ENCODE measurements at places on chromosomes 11 and 22.

DNA sequence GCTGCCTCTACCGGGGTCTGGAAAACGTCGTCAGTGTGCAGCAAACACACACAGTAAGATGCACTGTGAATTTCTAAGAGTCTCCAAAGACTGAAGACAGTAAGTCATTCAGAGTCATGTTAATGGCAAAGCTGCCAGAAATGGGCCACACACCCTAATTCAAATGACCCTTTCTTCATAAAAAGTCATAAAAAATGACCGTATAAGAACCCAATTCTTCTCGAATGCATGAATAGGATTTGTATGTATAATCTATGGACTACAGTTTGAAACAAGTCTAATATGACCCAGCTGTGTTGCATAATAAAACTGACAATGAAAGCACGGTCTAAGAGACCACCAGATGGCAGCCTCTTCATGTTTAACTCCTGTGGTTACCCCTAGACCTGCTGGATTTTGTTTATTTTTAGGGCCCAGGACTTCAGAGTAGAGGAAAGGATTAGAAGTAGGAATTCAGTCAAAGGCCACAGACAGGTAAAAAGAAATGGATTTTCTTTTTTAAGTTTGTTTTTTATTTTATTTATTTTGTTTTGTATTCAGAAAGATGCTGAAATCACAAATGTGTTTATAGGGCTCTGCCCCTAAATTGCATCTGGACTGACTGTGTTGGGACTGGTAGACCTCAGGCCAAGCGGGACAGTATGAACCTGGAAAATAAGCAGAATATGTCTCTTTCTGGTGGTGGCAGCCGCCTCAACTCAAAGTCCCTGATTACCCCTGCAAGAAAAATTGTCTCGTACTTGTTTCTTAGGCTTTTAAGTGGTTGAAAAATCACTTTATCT lies 32.1 kb upstream of the SLC5A12 start:
- DNase-seq, result peak; percentile 67

DNA sequence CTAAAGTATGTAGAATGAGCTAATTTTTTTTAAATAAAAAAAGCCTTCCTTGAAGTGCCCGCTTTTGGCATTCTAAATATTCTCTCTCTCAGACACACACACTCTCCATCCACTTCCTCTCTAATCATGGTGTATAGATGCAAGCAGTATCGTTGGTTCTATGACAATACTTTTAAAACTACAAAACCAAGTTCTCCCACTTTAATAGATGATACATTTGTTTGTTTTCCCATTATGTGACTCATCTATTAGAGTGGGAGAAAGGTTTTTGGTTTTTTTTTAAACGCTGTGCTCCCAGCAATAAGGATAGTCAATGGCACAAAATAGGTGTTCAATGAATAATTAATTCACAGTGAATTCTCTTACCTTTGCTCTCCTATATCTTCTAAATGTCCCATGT lies 44.6 kb downstream of the FZD4 start:
- DNase-seq, result peak; percentile 25

- no peak for DNase-seq
Measured at GRCh38 chr11:22460181-22460580, 122.0 kb downstream of the SLC17A6 start.

DNA sequence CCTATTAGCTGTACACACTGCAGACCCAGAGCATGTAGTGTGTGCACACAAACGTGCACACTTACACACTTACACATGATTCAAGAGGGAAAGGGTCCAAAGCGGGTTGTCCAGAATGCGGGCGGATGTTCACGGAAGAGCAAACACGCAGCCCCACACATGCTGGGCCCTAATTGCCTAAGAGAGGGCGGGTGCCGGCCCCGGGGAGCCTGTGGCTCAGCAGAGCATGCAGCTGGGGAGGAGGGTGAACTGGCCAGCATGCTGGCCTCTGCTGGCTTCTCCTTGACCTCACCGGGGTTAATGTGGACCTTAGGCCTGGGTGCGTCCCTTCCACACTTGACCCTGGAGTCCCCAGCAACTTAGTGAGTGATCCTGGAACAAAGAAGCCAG lies 816.3 kb downstream of the BRD1 start:
- no peak for DNase-seq

DNA sequence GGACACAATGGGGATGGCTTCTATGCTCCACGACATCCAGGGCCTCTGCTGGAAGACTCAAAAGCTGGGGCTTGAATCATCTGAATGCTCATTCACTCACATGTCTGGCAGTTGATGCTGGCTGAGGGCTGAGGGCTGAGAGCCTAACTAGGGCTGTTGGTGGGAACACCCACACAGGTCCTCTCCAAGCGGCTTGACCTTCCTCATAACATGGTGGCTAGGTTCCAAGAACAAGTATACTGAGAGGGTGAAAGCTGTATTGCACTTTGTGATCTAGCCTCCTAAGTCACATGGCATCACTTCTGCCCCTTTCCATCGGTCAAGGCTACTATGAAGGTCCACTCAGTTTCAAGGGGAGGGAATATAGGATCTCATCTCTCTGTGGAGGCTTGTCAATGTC lies 7.5 kb downstream of the TMEM151A start:
- no peak for DNase-seq

DNA sequence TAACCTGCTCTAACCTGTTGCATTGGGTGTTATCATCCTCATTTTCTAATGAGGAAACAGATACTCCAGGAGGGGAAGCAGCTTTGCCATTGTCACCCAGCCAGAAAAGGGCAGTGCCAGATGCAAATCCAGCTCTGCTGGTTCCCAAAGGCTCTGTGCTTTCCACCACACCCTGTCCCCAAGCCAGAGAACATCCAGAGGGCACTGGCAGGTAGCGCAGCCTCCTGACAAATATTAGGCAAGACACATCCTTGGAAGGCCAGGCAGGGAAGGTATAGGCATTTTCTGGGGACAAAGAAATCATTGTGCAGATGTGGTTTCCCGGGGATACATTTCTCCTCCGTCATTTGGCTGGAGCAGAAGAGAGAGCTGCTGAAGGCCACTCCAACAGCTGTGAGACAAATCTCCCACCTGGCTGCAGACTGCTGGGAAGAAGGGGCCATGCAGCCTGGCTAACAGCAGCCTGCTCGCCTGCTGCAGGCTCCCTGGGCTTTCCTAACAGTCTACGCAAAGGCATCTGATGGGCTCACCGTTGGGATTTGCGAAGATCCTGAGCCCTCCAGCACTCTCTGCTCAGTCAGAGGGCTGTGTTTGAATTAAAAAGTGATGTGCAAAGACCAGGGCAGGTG lies 93.9 kb upstream of the PITPNB start:
- DNase-seq, result no peak

GRCh38 chr11:44968510-44968909 lies 17.8 kb upstream of the TP53I11 start:
- DNase-seq, result no peak

DNA sequence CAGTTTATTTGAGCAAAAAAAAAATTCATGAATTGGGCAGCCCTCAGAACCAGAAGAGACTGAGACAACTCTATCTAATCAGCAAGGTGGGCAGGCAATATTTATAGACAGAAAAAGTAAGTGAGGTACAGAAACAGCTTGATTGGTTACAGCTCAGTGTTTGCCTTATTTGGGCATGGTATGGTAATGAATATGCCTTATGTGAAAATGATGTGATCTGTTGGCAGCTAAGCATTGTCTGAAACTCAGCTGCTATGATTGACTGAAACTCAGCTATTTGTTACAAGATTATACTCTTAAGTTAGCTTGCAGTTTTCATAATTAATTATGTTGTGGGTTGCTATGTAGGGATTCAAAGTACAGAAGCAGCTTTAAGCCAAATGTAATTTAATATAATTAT lies 127.6 kb downstream of the CNTN5 start:
- no peak for DNase-seq

DNA sequence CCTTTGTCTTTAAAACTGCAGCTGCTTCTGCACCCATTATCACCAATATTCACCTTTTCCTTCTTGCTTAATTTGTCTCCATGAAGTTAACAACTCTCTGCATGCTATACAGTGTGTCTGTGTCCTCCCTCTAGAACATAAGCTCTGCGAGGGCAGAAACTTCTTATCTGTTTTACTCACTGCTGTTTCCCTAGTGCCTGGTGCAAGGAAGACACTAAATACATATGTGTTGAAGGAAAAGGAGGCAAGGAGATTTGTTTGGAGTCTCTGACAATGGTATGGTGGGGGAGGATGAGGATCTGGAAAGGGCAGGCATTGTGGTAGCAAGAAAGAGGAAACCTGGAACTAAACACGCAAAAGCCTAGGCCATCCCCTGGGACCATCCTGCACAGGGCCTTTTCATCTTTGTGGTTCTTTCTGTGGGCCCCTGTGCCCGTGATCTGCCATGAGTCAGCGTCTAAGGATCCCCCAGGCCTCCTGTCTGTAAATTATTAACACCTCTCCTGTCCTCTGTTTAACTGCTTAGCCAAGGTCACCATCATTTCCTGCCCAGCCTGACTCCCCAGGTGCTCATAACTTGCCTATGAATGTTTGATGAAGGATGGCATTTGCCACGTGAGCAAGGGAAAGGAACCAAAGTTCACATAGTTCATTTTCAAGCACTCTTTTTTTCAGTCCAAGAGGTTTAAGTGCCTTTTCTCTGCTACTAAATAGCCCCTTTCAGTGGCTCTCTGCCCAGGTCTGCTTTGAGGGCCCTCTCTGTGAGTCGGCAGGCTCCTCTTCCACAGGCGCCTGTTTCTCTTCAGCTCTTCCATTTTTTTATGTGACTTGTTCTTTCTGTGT lies 131.1 kb downstream of the RASSF10 start:
- peak; percentile 53 for DNase-seq

GRCh38 chr22:49291169-49291568 lies 536.5 kb downstream of the BRD1 start:
- DNase-seq, result no peak

- no peak for DNase-seq
Measured at GRCh38 chr22:36218648-36219193, 17.1 kb upstream of the APOL4 start.

- no peak for DNase-seq
Measured at GRCh38 chr11:92975285-92975684, 5.8 kb downstream of the MTNR1B start.

DNA sequence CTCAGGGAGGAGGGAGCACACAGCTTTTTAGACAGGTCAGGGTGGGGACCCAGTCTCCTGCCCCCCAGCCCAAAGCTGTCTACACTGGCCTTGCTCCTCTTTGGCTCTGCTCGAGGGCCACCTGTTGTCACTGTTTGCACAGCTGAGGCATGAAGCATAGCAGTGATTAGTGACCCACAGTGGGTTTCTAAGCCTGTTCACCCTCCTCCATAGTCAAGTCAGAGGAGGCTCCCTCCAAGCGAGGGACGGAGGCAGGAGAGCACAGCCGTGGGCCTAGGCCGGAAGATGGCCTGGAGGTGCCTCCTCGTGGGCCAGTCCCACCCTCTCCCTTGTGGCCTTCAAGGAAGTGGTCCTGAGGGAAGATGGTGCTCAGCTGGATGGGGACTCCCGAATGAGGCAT lies 241.1 kb downstream of the GRIK4 start:
- DNase-seq, result no peak

DNA sequence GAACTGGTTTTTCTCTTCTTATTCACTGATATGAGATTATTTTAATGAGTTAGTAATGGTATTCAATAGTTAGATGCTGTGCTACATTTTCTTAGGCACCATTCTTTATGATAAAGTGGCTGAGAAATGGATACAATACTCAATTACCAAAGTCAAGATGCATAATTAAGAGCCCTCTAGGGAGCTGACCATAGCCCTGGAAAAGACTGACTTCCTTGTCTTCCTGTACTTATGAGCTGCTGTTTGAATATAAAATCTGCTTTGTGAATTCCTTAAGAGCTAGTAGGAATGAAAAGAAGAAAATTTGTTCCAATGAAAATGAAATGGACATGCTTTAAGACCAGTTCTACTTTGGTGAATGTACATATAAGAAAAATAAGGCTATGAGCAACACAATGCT lies 452.3 kb downstream of the KCNA4 start:
- DNase-seq, result no peak

- no peak for DNase-seq
Measured at GRCh38 chr11:86760577-86760976, 39.8 kb upstream of the PRSS23 start.

DNA sequence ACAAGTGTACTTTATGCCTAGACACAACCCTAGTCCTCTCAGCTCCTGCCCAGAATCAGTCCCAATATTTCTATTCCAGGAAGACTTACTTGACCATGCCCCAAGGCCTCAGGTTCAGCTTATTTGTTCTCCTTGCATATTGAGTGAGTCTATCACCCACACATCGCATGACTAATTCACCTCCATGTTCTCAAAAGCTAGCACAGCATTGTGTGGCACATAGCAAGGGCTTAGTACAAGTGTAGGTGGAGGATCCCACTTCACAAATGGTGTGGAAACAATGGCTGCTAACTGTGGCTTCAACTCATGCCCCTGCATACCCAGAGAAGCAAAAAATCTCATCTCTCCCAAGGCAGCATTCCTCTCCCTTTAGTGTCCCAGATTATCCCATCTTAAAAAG lies 602.6 kb upstream of the API5 start:
- DNase-seq, result no peak

- no peak for DNase-seq
Measured at GRCh38 chr11:123745764-123746451, 4.4 kb upstream of the ZNF202 start.

DNA sequence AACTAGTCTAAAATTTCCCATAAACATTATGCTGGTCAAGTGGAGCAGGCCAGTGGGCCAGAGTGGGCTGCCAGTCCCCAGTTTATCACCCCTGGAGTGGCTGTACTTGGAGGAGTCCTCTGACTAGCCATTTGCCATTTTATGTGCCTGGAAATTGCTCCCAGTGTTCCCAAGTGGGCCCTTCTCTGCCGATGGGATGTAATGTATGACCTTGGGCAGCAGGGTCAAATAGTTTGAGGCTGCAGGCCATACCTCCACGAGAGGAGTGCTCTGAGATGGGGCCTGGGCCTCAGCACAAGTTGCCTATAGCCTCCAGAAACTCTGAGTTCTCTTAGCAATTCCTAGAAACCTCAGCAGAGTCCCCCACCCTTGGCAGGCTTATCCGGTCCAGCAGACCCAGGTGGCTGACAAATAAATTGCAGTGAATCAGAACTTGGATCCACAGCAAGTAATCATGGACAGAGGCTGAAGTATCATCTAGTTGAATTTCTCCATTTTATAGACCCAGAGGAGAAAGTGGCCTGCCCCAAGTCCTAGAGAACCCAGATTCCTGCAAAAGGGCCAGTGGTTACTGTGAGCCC lies 17.8 kb upstream of the PATZ1 start:
- DNase-seq, result no peak

GRCh38 chr11:61345954-61346843 lies 13.2 kb downstream of the TKFC start:
- no peak for DNase-seq

DNA sequence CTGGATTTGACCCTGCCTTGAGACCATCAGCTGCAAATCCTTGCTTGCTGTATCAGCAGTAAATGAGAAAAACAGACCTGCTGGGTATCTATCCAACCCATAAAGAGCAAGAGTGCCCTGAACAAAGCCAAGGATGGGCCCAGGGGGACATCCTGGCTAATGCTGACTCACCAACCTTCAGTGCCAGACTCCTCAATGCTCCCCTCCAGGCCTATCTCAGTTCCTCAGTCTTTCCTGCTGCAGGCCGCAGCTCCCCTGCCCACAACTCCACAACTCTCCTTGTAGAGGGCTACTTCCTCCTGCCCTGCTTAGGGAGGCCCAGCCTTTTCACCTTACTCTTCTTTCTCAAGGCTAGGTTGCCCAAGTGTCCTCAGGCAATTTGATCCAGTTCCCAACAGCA lies 2.6 kb downstream of the LAMTOR1 start:
- DNase-seq, result no peak
